ENCODE measurements at places on chromosomes 6 and 20. TPM values are rescaled to one million over a fixed set of nuclear protein-coding genes. Genes with fewer than 3 reads are reported as not detected.

The SLC17A2 gene
- total RNA-seq, result not detected

The SLC22A7 gene
- not detected for total RNA-seq

The FGD2 gene
- not detected for total RNA-seq

The SLC24A3 gene
- total RNA-seq, result not detected

The ANGPT4 gene
- not detected for total RNA-seq

The C4A gene
- total RNA-seq, result 2.3 TPM

Measured in uterine smooth muscle cell (primary cell).